AG08395 (cell line): ENCODE measurements at places on chromosomes 16 and 17.

DNA sequence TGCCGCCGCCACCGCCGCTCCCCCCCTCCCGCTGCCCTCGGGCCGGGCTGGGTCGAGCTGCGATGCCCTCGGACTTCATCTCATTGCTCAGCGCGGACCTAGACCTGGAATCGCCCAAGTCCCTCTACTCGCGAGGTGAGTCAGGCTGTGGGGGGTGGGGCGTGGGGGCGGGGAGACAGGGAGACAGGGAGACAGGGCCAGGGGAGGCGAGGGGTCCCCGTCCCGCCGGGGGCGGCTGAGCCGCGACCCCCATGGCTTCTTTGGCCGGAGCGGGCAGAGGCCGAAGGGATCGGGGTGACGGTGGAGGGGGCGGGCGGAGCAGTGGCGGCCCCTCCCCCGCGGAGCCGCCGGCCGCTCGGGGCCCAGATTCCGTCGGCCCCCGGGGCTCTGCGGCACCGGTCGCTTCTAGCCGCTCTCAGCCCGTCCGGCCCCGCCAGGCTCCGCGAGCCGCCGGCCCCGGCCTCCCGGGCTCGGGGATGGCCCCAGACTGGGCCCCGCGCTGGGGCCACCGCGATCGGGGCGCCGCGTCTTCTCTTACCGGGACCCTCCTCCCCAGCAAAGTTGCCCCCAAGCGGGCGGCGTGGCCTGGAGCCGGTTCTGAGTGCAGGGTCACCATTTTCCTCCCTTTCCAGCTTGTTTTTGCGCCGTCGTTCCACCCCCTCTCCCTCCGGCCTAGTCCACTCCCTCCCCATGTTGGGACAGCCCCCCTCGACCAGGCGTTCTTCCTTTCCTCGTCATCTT lies 644 bp downstream of the NFAT5 start:
- DNase-seq, result peak; percentile 74

GRCh38 chr17:81409190-81409935 lies 14.1 kb downstream of the BAHCC1 start:
- DNase-seq, result no peak

GRCh38 chr17:10875430-10875851 lies 37.6 kb upstream of the PIRT start:
- DNase-seq, result no peak

GRCh38 chr16:4328046-4328781 lies 12.3 kb downstream of the GLIS2 start:
- peak; percentile 84 for DNase-seq

DNA sequence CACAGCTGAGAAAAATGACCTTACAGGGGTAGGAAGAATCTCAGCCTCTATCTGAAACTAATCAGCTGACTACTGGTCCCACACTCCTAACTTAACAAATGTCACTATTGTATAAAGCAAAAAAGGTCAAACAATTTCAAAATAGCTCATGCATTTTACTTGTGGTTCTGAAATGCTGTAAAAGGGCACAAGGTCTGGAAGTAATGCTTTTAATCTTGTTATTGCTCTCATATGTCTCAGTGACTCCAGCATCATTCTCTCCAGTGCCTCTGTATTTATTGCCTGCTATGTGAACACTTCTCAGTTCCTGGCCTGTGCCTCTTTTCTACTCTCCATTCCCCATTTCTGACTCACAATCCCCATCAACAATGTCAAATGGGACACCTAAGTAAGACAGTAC lies 937.7 kb downstream of the CDH11 start:
- DNase-seq, result no peak

DNA sequence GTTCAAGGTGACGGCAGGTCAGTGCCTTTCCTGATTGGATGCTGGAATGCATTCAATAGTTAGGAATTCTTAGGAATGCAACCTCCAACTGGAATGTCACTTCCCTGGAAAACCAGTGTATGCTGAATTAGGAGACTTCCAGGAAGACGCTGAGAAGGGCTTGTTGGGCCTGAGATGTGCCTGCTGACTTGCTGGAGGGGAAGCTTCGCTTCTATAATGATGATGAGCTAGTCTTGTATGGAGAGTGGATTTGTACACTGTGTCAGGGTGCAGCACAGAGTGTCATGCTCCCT lies 45.6 kb downstream of the SMPD3 start:
- no peak for DNase-seq

GRCh38 chr17:2089021-2089422 lies 34.1 kb downstream of the HIC1 start:
- DNase-seq, result peak; percentile 70

DNA sequence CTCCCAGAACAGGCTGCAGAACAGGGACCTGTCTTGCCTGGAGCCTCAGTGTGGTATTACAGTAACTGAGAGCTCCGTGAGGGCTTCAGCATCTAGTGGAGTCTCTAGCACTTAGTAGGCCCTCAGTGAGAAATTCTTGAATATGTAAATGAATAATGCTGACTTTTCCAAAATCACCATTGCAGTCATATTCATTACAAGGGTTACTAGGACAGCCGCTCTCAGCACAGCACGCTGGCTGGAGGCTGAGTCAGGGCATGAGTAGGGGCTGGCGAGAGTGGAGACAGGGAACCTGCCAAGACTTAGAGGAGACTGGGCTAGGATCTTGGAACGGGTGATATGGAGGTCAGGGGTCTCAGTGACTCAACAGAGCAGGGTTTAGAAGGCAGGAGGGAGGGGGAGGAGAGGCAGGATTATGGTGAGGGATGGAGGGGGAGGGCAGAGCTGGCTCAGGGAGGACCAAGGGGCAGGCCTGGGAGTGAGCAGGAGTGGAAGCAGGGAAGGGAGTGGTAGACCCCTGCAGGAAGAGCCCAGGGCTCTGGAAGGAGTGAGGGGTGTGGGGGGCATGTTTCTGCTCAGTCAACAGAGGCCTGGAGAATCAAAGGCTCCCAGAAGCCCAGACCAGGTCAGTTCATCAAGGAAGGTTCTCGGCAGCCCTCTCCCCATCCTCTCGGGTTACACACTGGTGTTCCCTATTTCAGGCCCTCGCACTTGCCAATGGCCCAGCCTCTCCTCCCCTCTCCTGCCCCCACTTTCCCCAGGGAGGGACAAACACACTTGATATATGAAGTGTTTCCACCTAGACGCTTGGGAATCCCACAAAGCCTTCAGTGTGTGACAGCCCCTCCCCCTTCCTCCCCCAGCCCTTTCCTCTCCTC lies 42.3 kb downstream of the FZD2 start:
- DNase-seq, result peak; percentile 56

- no peak for DNase-seq
Measured at GRCh38 chr16:54216268-54216667, 70.3 kb downstream of the IRX3 start.

- no peak for DNase-seq
Measured at GRCh38 chr16:52456368-52456767, 90.6 kb downstream of the TOX3 start.

DNA sequence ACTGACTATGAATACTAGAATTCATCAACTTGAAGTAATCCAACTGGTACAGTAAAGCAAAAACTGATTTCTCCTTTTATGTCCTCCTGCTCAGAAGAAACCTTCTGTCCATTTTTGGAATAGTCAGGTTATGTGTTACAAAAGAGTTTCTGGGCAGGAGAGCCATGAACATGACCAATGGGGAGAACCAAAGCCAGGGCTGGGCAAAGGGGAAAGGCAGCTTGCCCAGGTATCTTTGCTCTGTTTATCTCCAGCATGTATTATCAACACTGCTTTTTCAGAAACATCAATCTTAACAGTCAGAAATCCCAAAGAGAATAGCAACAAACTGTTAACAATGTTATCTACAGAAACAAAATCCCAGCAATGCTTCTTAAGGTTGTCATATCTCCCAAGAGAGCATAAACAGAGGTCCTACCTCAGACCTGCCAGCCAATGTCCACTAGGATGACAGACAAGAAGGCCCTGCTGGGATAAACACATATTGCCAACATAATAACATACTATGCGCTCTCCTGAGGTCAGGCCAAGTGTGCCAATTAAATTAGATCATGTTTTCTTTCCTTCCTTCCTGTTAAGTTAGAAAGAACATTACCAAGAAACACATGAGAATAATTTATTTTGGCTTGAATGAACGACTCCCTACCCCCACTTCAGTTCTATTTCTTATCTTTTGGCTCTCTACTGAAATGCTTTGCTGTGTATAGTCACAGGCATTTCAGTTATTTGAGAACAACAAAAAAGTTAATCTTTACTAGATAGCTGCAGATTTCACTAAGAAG lies 28.0 kb downstream of the BLMH start:
- no peak for DNase-seq

- no peak for DNase-seq
Measured at GRCh38 chr16:4968879-4969483, 10.9 kb downstream of the SEC14L5 start.

DNA sequence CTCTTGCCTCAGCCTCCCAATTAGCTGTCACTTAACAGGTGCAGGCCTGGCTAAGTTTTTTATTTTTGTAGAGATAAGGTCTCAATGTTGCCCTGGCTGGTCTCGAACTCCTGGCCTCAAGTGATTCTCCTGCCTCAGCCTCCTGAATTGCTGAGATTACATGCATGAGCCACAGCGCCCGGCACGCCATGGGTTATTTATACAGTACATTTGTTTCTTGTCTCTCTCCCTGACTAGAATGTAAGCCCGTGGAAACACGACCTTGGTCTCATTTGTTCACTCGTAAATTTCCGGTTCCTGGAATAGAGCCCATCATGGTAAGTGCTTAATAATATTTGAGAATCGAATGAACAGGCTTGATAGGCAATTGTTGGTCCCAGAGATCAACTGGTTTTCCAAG lies 2.0 kb downstream of the SLC25A19 start:
- DNase-seq, result no peak

DNA sequence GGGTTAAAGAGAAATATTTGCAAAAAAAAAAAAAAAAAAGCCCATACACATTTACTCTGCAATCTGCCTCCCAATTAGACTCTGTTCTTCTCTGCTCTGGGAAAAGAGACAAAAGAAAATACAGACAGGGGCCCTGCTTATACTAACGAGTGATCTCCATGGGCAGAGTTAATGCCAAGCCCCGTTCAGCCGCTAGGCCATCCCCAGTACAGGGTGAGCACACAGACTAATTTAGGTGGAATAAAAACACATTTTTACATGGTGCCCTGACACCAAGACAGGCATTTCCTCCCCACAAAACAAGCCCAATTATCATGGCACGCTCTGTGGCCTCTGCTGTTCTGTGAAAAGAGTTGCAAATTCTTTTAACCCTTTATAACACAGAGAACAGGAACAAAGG lies 356.3 kb upstream of the C16orf82 start:
- no peak for DNase-seq

- DNase-seq, result no peak
Measured at GRCh38 chr17:10603931-10604330, 53.2 kb downstream of the MYH3 start.

DNA sequence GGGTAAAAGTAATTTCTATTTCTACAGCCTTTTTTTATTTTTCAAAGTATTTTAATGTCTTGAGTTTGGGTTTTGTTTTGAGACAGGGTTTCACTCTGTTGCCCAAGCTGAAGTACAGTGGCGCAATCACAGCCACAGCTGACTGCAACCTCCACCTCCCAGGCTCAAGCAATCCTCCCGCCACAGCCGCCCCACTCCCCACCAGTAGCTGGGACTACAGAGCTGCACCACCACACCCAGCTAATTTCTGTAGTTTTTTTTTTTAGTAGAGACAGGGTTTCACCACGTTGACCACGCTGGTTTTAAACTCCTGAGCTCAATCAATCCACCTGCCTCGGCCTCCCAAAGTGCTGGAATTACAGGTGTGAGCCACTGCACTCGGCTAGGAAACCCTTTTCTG lies 44.0 kb downstream of the TUBD1 start:
- no peak for DNase-seq

DNA sequence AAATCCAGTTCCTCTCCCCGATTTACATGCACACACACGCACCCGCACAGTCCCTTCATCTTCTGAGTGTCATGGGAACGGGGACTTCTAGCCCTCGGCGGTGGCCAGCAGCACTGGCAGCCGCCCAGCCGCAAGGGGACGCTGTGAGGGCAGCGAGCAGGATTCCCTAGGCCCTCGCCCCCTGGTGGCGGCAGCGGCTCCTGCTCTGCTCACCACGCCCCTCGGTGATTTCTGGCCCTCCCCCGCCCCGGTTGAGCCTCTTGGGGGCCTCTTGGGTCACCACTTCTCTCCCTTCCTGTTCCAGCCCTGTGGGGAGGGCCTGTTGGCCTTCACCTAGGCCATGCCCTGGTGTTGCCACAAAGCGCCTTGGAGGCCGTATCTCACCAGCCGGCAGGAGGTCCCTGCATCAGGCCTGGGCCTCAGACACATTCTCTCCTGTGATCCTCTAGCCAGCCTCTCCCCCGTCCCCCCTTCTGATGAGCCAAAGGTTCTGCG lies 75.2 kb upstream of the KSR1 start:
- DNase-seq, result peak; percentile 36

DNA sequence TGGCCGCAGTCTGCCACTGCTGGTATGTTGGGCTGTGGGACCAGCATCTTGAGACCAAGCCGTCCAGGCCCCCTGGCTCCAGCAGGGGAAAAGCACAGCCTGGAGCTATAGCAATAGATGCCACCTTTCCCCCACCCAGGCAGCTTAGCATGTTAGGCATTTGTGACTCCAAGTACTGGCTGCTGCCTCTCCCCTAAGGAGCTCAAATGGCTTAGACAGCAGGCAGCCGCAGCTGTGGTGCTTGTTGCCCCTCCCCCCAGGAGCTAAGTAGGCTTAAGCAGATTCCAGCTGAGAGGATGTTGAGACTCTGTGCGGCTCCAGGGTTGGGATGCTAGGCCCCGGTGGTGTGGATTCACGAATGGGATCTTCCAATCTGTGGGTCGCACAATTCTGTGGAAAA lies 88.8 kb upstream of the ANKFN1 start:
- no peak for DNase-seq

GRCh38 chr17:42436391-42436790 lies 13.3 kb upstream of the CAVIN1 start:
- DNase-seq, result peak; percentile 93

- no peak for DNase-seq
Measured at GRCh38 chr17:81129711-81130367, 35.5 kb upstream of the PVALEF start.
